Thoracic aorta endothelial cell (primary cell): ENCODE measurements at places on chromosomes 11 and 22. TPM values are rescaled to one million over a fixed set of nuclear protein-coding genes. Genes with fewer than 3 reads are reported as not detected.

The FGF4 gene
- total RNA-seq = not detected in 2 replicates

The C22orf31 gene
- not detected in 2 replicates for total RNA-seq

The SYT7 gene
- total RNA-seq = 0.13 and 0.36 TPM in 2 replicates

The ZFTA gene
- total RNA-seq = 18.9 and 23.3 TPM in 2 replicates

The SCGB2A2 gene
- not detected in 2 replicates for total RNA-seq

The GSC2 gene
- total RNA-seq = not detected in 2 replicates

The P2RY6 gene
- total RNA-seq = 0.14 TPM in 1 of 2 replicates, not detected in the other

The SNRPD3 gene
- 148 and 185 TPM in 2 replicates for total RNA-seq

The UBQLN3 gene
- total RNA-seq = not detected in 2 replicates

The MMP7 gene
- total RNA-seq = 0.57 TPM in 1 of 2 replicates, not detected in the other

The CDC42EP2 gene
- total RNA-seq = 19.5 and 28.3 TPM in 2 replicates

The CTSW gene
- total RNA-seq = not detected in 2 replicates

The ENTHD1 gene
- total RNA-seq = not detected in 2 replicates

The OR5P2 gene
- total RNA-seq = not detected in 2 replicates

The F2 gene
- not detected in 2 replicates for total RNA-seq

The B4GALNT4 gene
- 0.86 and 1.1 TPM in 2 replicates for total RNA-seq

The MIOX gene
- total RNA-seq = not detected in 2 replicates

The BBOX1 gene
- not detected in 2 replicates for total RNA-seq

The IFITM10 gene
- 0.07 TPM in 1 of 2 replicates, not detected in the other for total RNA-seq

The FOXRED1 gene
- 15.2 and 20.9 TPM in 2 replicates for total RNA-seq

The MYOD1 gene
- total RNA-seq = not detected in 2 replicates

The PLA2G3 gene
- total RNA-seq = under 0.01 and 0.29 TPM in 2 replicates
